ENCODE measurements at places on chromosomes 7 and 10.

DNA sequence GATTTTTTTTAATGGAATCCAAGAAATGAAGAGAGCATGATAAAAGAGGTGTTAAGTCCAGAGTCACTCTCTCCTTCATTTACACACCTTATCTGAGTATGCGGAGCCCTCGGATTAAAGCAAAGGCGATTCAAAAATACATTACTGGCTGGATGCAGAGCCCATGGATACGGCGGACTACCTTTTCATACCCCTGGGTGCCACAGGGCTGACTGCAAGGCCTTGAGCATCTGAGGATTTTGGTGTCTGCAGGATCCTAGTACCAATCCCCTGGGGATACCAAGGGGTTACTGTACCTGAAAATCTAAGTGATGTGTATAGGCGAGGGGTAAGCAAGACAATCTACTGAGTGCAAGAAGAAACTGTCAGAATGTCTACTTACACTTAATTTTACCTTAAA is 20.5 kb downstream of the PIP4K2A start:
- no peak for DNase-seq

DNA sequence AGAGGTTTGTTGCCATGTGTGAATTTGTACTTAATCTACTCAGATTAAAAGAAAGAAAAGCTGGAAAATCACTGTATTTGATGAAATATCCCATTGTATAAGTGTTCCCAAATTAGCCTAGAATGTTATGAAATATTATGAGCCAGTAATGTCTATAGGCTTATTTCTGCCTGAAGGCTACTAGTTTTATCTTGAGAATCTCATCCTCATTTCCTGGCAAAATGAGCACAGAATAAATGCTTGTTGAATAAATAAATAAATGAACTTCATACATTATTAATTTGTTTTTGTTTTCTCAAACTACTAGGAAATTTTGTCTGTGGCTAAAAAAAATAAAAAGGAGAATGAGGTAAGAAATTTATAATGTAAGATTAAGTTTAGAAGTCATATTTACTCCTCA is 25.5 kb downstream of the HELLS start:
- no peak for DNase-seq

DNA sequence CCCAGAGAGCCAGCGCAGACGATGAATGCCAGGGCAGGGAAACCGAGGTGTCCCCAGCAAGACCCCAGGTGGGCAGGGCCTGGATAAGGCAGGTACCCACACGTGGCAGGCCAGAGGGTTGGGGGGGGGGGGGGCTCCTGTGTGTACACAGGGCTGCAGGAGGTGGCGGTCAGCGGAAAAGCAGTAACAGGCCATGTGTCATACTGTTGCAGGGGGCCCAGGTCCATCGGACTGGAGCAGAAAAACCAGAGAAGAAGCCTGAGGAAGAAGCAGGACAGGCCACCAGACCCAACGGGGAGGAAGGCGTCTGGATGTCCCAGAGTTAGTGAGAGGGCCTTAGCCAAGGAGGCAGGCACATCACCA is 116.3 kb downstream of the MAD1L1 start:
- no peak for DNase-seq

- no peak for DNase-seq
Observed at GRCh38 chr10:47264797-47265281, 35.2 kb upstream of the GDF10 start.

DNA sequence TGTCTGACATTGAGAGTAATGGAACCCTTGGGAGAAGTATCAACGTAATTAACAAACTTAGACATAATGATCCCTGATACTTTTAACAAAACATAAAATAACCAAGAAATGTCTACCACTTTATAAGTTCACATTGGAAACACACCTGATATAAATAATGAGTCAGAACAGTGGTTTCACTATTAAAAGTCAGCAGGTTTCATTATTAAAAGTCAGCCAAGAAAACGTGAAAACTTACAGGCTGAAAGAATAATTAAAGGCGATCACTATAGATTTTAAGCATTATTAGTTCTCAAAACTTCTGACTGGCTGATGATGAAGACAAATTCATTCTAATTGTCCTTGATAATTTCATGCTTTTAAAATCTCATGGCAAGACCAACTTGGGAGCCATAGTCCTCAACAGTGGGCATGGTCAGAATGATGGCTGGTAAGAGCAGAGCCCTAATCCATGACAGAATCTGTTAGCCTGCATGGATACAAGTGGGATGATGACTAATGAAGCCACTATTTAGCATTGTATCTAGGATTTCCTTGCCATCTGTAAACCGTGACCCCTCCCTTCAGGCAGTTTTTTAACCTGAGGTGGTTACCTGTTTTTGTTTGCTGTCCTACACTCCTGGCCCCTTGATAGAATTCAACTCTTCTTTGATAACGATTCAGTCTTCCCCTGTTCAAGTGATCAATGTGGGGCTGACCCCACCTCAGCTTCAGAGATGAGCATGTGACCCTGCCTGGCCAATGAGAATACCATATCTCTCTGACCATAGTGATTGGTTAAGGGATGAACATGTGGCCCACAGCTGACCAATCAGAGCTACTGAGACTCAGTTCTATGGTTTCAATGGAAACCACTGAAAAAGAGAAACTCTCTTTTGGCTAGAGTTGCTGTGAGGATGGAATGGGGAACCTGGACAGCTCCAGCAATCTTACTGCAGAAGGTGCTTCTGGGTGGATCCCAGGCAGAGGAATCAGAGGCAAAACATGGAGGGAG is 151.0 kb downstream of the PLPP4 start:
- no peak for DNase-seq

DNA sequence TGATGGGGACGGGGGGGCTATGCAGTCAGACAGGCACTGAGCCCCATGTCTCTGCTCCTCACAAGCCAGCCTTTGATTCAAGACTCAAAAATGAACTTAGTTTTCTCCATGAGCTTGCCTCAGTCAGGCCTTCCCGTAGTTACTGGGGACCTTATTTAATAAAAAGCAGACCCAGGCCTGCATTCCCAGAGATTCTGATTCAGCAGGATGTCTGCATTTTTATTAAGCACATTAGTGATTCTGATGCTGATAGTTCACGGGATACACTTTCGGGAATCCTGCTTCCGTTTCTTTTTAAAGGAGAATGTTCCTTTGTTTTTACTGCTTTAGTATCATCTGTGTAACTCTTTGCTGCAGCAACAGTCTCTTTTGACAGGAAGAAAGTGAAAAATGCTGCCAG is 28.3 kb upstream of the PLPP4 start:
- DNase-seq: no peak

DNA sequence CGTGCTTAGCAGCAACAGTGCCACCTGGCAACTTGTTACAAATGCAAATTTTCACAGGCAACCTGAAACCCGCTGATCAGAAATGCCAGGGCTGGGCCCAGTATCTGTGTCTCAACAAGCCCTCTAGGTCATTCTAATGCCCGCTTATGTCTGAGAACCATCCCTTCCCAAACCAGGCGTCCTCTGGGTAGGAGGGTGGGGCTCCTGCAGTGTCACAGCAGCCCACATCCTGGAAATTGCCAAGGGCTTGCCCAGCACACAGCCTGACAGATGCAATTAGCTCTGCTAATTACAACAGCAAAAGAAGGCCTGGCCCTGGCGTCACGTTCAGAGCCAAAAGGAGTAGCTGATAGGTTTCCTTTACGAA is 15.9 kb downstream of the ITPRIP start:
- peak; percentile 65 for DNase-seq

GRCh38 chr7:115822380-115822779 is 208.2 kb downstream of the TFEC start:
- DNase-seq: no peak

DNA sequence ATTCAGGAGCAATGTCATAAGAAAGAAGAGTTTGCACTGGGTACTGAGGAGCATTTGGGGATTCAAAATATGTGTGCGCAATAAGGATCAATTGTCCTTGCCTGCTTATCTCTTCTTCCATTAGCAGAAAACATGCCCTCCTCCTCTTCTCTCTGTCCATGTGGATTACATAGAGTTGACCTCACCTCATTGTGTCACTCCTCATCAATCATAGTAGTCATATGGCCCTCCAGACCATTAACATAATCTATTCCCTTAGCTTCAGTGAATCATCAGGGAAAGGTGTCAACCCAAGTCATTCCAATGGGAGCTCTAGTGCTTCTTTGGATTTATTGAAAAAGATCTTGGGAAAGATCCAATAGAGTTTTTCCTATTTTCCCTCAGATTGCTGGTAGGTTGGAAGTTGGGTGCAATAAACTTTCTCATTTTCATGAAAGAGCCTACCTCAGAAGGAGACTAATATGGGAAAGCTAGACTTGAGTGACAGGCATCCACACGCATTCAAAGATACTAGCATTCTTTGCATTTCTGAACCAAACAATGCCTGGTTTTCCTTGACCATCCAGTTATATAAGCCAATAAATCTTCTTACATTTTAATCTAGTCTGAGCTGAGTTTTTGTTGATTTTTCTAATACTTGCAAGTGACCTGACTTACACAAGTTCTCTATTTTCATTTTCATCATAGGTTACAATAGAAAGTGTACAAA is 71.5 kb upstream of the FAM13C start:
- no peak for DNase-seq

DNA sequence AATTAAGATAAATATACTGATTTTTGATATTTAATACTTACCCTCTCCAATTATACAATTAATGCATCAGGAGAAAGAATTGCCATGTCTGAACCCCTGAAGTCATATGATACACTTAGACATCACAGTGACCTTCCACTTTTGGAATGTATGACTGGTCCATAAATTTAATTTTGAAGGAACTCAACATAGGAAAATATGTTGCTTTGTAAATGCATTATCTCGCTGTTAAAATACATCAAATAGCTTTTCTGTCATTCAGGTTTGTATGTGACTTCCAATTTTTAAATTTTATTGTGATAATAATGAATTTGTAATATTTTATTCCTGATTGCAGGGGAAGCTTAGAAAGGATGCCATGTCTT is 631.9 kb upstream of the ANKRD30A start:
- DNase-seq: no peak

DNA sequence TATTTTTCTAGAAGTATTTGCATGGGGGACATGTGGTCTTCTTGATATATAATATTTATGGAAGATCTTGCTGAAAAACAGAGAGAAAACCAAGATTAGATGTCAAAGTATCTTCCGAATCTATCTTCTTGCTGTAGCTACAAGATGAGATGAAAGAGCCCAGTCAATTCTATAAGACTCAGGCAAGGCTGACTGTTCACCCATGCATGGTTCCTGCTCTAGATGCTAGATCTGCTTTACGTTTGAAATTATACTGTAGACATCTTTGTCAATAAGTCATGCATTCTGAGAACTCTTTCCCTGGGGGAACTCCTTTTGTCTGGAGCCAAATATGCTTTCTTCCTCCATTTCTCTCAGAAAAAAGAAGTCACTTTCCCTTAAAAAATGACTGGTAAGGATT is 1292.0 kb downstream of the XPNPEP1 start:
- no peak for DNase-seq

- DNase-seq: no peak
Observed at GRCh38 chr10:88154596-88155250, 291.3 kb downstream of the PTEN start.

DNA sequence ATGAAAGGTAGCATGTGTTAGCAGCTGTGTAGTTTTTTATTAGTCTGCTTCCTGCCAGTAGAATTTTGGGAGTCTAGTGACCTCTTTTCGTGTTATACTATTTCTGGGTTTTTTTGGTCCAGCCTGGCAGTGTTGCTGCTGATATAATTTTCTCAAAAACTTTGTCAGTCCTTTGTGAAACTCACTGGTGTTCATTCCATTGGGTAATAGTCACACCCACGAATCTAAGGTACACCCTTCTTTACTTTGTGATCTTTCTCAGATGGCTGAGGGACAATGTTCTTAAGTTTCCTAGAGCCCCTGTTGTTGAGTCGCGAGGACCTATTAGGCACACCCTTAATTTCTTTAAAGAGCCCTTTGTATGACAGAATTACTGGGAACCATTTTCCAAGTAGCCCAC is 52.3 kb downstream of the TPST1 start:
- no peak for DNase-seq

DNA sequence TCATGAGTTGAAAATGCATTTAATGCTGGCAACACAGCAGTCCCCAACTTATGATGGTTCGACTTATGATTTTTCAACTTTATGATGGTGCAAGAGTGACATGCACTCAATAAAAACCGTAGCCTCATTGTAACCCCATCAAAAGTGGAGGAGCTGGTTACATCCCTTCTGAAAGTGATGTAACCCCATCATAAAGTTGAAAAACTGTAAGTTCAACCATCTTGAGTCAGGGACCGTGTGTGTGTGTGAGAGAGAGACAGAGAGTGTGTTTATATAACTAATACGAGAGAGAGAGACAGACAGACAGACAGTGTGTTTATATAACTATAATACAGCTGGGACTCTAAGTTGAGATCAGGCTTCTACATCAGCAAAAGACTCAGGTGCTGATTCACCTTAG is 21.0 kb downstream of the ANXA11 start:
- DNase-seq: no peak

- no peak for DNase-seq
Observed at GRCh38 chr7:378041-378420, 88.1 kb downstream of the FOXL3 start.

DNA sequence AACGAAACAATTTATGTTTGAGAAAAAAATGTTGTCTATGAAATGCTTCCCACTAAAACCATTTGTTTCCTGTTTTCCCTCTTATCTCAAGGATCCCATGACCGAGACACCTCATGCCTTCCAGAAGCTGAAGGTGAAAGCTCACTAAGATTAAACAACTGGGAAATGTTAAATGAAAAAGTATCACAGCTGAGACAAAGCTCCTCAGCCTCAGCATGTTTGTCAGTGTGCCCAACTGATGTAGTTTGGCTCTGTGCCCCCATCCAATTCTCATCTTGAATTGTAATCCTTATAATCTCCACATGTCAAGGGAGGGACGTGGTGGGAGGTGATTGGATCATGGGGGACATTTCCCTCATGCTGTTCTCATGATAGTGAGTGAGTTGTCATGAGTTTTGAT is 327.3 kb downstream of the HTR7 start:
- no peak for DNase-seq

DNA sequence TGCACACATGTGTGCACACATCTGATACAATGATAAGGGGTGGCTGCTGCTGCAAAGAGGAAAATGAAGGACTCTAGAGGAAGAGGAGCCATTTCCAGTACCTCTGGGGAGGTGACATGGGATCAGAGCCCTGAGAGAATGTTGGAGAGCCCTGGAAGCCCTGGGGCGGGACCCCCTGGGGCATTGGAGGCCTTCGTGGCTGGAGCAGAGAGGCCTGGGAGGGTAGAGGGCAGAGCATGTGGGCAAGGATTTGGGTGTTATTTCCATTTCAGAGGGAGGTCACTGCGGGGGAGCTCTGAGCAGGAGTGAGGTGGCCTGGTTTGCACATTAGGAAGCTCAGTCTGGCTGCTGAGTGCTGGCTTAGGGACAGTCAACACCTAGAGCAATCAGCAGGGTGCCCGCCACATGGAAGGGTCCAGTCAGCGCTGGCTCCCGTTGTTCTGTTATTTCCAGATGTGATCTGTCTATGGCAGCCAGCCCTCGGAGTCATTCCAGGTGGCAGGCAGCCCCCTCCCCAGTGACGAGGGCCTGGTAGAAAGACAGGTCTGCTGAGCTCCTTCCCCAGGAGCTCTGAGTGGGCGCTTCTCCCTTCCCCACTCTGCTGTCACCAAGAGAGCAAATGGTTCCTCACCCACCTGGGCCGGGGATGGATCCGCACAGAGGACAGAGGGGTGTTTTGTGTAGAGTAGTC is 24.1 kb upstream of the BTBD16 start:
- no peak for DNase-seq
